Pancreas (tissue), 10 donors: ENCODE measurements at places on chromosomes 11 and 22. TPM values are rescaled to one million over a fixed set of nuclear protein-coding genes. Genes with fewer than 3 reads are reported as not detected.

NUP50 gene
- 34.7 TPM for total RNA-seq

OR52H1 gene
- total RNA-seq: 0.19 TPM

DNA sequence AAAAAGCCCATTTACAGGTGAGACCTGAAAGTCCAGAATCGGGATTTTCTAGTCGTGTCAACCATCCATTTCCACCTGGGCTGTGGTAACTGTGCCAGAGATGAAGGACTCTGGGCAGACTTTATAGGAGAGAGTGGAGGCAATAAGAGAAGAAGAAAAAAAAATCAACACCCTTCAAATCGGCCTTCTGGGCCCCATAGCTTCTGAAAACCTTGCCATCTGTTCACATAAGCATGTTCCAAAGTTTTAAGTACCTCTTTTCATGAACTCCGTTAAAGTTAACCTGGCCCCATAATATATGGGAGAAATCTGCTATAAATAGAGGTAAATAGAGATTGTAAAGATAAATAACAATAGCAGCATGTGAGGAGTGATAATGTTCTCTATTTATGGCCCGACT is 470.5 kb downstream of the MIAT start:
- DNase-seq: no peak

GRCh38 chr11:106306942-106307341 is 229.5 kb downstream of the AASDHPPT start:
- no peak for DNase-seq

OR10D3 gene
- not detected for total RNA-seq

- no peak for DNase-seq
Observed at GRCh38 chr22:11325767-11326166, 4202.2 kb upstream of the OR11H1 start.

DNA sequence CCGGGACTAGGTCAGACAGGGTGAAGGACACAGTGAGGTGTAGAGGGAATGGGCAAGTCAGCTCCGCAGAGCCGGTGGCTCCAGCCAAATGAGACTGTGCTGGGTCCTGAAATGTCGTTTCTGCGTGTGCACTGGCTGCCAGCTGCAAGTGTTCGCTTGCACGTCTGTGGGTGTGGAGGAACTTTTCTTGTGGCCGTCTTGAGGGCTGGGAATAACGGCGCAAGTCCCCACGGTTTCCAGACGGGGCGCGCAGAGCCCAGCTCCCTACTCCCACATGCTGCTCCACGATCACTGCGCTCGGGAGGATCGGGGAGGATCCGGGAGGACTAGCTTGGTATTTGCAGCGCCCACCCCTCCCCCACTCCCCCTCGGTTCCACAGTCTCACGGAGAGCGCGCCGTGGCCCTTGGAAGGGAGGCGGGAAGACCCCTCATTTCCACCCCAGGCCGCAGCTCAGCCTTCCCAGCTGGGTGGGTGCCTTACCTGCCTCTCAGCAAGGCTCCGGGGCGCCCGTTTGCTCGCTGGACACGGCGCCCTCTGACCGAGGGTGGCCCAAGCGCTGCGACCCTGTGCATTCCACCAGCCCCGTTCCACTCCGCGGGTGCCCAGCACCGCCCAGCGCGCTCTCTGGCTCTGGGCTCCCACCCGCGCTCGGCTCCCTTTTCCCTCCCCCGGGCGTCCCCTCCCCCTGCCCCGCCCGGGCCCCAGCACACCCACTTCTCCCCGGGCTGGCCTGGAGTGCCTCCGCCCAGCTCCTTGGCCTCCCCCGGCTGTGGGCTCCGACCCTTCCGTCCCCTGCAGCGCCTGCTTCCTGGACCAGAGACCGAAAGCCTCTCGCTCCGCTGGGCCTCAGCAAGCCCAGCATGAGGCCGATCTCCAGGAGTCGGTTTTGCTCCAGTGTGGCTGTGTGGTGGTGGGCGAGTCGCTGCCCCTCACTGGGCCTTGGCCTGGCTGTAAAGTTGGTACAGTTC is at the start of gene KCNE3:
TSS of gene KCNE3 (minus strand) at position 634 of the 970 bp plus-strand sequence. CDS start 9,986 bp downstream, outside the sequence.
- peak; percentile 79 for DNase-seq

DNA sequence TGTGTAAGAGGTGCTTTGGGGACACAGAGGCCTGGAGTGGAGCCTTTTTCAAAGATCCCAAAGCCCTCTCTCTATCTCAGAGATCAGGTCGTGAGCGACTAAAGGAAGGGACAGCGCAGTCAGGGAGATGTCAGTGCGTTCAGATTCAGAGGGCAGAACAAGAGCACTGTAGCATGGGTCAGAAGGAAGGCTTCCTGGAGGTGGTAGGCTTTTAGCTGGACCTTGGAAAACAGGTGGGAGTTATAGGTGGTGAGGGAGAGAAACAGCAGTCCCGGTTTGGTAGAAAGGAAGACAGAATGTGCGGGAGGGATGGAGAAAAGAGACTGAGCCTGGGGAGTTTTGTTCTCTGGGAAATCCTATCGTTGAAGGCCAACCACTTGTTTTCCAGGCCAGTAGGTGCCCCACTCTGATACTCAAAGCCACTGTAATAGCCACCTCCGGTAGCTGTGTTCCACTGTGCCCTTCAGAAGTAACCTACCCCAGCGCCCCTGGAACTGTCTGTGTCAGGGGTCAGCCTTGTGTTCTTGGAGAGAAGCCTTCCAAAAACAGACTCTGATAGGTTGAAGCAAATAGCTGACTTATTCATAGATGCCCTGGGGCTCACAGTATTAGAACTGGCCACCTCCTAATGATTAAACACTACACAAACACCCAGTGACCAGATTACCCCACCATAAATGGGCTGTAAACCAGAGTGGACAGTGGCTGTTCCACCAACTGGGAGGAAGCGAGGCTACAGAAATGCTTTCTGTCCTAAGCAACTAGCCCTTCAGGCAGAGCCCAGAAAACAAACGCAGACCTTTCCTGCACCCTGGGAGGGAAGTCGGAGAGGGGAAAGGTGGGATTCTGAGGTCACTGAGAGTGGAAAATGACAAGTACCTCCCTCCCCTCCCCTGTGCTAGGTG is 157.7 kb downstream of the DBX1 start:
- DNase-seq: no peak

TSPAN18 gene
- 1.8 TPM for total RNA-seq

ZNF215 gene
- total RNA-seq: 4.5 TPM

GRCh38 chr22:24363243-24363642 is 64.2 kb upstream of the ADORA2A start:
- no peak for DNase-seq

DNA sequence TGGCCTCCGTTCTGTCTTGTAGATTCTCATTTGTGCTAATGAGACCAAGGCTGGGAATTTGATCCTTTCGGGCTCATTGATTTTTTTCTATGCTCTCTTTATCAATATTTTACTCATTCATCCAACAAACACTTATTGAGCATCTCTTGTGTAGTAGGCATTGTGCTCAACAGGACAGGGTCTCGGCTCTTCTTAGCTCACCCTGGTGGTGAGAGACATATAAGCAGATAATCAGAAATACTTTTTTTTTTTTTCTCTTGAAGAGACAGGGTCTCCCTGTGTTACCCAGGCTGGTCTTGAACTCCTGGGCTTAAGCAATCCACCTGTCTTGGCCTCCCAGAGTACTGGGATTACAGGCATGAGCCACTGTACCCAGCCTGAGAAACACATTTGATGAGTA is 48.0 kb upstream of the SLC5A1 start:
- no peak for DNase-seq

- DNase-seq: no peak
Observed at GRCh38 chr11:110373051-110373702, 56.6 kb upstream of the FDX1 start.

- DNase-seq: no peak
Observed at GRCh38 chr11:70601861-70602538, 203.7 kb downstream of the CTTN start.

- no peak for DNase-seq
Observed at GRCh38 chr11:83659466-83659865, 373.3 kb upstream of the CCDC90B start.

TRIM29 gene
- total RNA-seq: 0.38 TPM

DNA sequence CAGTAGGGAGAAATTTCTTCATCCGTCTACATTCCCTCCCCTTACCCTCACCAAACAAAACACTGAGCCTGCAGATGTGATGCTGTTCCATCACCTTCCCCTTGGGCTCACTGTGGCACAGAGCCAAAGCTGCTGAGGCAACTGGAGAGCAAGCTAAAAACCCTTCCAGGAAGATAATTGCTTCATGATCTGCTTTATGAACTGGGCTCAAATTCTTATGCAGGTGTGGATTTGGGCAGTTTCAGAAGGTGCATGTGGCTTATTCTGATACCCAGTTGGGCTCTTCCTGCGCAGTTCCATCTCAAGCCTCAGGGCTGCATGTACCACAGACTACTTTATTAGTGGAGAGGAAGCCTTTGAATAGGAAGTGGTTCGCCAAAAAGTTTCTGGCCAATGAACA is 58.3 kb downstream of the AAMDC start:
- no peak for DNase-seq

PLAAT4 gene
- total RNA-seq: 30.4 TPM

SCGB1A1 gene
- total RNA-seq: not detected

GRCh38 chr22:37020192-37020479 is 594 bp downstream of the MPST start:
- no peak for DNase-seq

GRCh38 chr11:117668321-117668751 is 128.7 kb downstream of the DSCAML1 start:
- no peak for DNase-seq

HEPHL1 gene
- not detected for total RNA-seq

RBM4B gene
- 6.2 TPM for total RNA-seq

PNPLA5 gene
- total RNA-seq: not detected

DNA sequence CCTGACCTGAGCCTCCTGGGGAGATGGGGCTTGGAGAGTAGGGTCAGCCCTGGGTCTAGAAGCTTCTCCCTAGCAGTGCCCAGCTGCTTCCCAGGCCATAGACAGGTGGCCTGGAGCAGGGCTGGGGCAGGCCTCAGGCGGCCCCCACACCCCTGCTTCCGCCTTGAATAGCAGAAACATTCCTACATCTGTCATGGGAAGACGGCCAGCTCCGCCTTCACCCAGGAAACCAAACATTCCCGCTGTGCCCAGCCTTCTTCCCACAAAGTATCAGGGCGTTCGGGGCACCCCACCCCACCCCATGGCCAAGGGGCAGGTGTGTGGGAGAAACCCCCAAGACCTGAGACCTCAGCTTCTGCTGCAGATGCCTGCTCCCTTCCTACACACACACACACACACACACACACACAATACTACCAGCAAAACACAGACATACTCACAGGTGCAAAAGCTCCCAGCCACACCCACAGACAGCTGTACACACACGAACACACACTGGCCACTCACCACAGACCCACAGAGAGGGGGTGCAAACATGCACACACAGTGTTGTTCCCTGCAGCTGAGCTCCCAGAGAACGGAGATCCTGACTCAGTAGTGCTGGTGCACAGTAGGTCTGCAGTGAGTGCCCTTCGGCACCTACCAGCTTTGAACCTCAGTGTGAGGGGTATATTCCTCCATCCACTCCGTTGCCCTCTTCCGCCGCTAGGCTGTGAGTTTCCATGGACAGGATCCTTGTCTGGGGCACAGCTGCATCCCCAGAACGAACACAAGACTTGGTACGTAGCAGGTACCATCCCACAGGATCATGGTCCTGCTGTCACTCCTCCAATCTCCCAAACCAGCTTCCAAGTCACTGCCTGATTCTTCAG is 37.4 kb downstream of the PDGFB start:
- peak; percentile 67 for DNase-seq

GRCh38 chr11:32435511-32435941 is at the start of gene WT1:
WT1 (minus strand) TSS chr11:32435539.
- DNase-seq: no peak

OR52E8 gene
- not detected for total RNA-seq

GRCh38 chr22:45069925-45070324 is 60.1 kb upstream of the PHF21B start:
- no peak for DNase-seq

FOLR2 gene
- 8.3 TPM for total RNA-seq

DNA sequence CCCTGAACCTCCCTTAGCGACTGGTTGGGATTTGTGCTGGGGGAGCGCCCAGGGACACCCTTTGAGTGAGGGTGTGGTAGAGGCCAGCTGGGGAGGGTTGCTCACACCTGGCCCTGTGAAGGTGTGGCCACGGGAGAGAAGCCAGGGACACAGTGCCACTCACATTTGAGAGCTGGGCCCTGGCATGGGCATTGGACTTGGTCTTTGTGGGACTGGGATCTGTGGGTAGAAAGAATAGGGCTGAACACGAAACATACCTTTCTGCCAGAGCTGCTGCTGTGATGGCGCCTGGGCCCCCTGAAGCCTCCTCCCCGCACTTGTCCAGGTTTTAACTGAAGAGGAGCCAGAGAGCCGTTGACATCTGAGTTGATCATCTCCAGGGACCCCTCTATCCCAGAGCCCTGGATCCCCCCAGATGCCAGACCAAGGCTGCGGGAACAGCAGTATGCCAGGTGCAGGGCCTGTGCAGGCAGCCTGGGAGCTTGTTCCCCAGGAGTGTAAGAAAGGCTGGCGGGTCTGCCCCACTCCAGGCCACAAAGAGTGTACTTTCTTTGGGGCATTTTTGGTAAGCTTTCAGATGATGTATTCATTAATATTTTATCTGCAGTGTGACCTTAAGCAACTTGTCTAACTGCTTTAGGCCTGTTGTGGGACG is 284.1 kb downstream of the TBC1D22A start:
- DNase-seq: no peak

- DNase-seq: peak; percentile 58
Observed at GRCh38 chr22:31075961-31076360, 5.2 kb upstream of the SMTN start.

DNA sequence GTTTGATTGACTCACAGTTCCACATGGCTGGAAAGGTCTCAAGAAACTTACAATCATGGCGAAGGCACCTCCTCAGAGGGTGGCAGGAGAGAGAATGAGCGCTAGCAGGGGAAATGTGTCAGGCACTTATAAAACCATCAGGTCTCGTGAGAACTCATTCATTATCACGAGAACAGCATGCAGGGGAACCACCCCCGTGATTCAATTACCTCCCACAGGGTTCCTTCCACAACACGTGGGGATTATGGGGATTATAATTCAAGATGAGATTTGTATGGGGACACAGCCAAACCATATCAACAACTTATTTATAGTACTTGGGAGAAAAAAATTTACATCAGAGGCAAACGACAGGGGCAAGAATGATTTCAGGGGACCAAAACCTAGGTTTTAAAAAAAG is 3.0 kb downstream of the ME3 start:
- DNase-seq: no peak

NUMA1 gene
- 94.4 TPM for total RNA-seq

RAPSN gene
- total RNA-seq: 0.28 TPM

DNA sequence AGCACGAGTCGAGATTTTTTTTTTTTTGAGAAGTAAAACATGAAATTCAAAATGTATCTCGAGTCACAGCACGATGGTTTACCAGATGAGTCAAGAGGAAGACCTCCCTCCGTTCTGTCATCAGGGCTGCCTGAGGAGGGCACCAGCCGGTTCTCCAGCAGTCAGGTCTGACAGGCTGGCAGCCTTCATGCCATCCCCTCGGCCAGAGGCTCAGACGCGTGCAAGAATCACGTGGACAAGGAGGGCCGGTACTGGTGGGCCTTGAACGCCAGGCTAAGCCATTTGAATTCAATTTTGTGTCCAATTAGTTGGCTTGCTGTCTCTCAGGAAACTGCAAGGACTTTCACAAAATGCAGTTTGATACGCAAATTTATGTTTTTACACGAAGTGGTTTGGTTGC is 1412.2 kb downstream of the BRD1 start:
- no peak for DNase-seq
